ENCODE measurements at places on chromosomes 1 and 21. TPM values are rescaled to one million over a fixed set of nuclear protein-coding genes. Genes with fewer than 3 reads are reported as not detected.

DNA sequence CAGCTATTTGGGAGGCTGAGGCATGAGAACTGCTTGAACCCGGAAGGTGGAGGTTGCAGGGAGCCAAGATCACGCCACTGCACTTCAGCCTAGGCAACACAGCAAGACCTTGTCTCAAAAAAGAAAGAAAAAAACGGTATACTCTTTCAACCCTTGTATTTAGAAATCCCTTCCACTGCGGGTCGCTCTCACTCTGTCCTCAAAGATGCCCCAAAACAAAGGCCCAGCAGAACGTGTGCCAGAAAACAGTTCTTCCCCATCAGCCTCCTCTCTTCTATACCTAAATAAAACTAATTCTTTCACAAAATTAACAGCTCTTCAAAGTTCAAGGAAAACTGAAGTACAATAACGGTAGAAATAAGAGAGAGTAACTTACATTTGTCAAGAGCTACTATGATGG, 13.2 kb downstream of the SETD4 start:
- DNase-seq, result no peak

GRCh38 chr1:16191916-16192546, 20.4 kb downstream of the ARHGEF19 start:
- DNase-seq, result no peak

- no peak for DNase-seq
These were observed 156.2 kb upstream of the C8B start for GRCh38 chr1:57122031-57122430.

DNA sequence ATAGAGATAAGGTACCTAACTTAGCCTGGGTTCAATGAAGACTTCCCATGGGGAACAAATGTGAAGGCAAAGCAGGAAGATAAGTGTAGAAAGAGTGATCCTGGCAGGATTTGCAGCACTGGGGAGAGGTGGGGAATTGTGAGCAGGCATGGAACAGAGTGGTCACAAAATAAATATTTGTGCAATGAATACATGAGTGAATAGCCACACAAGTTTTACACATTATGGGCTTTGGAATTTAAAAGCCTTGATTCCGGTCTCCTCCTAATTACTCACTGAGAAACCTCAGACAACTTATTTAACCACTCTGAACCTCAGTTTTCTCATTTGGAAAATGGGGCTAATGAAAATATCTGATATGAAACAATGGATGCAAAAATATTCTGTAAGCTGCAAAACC, 148.3 kb downstream of the ELAVL4 start:
- no peak for DNase-seq

- DNase-seq, result no peak
These were observed 45.3 kb upstream of the CACNA1E start for GRCh38 chr1:181438013-181438412.

- no peak for DNase-seq
These were observed 72.1 kb downstream of the RGS13 start for GRCh38 chr1:192707978-192708547.

DNA sequence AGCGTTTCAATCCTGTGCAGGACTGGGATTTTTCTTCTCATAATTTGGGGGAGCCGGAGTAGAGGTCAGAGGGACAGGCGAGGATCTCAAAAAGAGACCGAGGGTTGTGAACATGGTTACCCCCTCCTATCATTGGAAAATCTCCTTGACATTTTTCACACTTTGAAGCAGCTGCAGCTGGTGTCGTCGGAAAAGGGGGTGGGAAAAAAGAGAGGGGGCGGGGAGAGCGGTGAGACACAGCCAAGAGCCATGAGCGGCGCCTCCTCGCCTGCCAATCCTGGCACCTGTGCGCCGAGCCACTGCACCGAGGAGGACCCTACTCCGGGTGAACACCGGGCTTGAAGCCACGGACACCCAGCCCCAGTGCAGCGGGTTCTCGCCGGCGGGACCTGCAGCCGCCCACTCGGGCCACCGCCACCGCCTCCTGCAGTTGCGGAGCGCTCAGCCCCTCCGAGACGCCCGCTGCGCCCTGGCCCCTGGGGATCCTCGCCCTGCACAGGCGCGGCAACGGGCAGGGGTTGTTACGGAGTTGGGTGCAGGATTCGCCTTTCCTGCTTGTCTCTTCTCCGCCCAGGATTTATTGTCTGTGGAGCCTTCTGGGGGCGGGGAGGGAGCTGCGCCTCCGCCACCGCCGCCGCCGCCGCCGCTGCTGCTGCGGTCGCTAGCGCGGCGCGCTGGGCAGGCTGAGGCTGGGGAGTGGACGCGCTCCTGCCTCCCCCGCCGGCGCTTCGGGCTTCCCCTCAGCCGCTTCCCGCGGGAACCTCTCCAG, at the start of gene LRRC7:
LRRC7 (plus strand) TSS at position 271 of the 769 bp plus-strand sequence. CDS start 718 bp downstream, outside the sequence.
- peak; percentile 1 for DNase-seq

DNA sequence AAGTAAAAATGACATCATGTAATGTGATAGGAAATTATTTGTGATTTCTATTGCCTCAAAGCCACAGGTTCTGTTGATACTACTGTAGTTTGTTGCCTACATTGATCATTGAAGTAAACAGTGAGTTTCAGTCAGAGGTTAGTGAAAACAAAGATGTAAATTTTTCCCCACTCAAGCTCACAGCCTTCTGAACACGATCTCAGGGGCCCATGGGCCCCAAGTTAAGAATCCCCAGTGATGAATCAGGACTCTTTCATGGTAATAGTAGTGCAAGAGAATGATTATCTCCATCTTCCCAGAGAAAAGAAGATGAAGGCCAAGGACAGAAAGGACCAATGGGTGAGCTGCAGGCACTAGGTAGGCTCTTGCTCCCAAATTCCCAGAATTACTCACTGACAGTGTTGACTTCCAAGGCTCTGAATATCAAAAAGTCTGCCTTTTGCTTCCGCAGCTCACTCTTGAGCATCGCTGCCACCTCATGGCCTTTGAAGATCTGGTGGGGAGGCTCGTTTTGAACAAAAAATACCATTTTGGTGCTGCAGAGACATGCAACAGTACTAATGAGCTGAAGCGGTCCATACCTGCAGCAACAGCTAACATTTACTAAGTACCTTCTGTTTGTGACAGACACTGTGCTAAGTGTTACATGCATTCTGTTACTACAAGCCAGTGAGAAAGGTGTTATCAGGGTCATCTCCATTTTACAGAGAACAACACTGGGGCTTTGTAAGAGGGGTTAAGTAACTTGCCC, 113.3 kb downstream of the KIAA0319L start:
- no peak for DNase-seq

GRCh38 chr1:2628933-2629626, 3.7 kb downstream of the MMEL1 start:
- DNase-seq, result no peak

The NEK7 gene
- 66.8 TPM for total RNA-seq

The COL11A1 gene
- total RNA-seq, result 54.3 TPM

The KRTAP10-3 gene
- total RNA-seq, result not detected

All from LHCN-M2 (cell line).